ENCODE measurements at places on chromosomes 3 and 15.
A peak's percentile ranks its signal among the peaks of the same experiment; 100 is the strongest.

- no peak for DNase-seq
Measured at GRCh38 chr3:110420158-110420641, 651.4 kb upstream of the NECTIN3 start.

- DNase-seq = no peak
Measured at GRCh38 chr3:191137708-191138107, 61.3 kb upstream of the OSTN start.

DNA sequence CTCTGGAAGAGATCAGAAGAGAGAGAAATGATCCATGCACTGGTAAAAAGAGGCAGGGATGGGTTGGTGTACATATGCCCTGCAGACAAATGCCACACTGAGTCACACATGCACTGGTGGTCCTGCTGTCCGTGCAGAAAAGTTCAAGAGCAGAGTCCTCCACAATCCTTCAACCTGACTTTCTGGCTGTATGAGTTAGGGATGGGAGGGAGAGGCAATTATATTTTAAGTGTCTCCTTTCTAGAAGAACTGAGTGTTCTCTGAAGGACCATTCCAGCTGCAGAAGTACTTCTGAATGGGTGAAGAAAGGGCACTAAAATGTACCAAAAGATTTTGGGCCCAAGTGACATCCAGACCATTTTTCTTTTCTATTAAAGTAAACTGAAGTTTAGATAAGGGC lies 26.4 kb downstream of the TMEM39A start:
- DNase-seq = no peak

DNA sequence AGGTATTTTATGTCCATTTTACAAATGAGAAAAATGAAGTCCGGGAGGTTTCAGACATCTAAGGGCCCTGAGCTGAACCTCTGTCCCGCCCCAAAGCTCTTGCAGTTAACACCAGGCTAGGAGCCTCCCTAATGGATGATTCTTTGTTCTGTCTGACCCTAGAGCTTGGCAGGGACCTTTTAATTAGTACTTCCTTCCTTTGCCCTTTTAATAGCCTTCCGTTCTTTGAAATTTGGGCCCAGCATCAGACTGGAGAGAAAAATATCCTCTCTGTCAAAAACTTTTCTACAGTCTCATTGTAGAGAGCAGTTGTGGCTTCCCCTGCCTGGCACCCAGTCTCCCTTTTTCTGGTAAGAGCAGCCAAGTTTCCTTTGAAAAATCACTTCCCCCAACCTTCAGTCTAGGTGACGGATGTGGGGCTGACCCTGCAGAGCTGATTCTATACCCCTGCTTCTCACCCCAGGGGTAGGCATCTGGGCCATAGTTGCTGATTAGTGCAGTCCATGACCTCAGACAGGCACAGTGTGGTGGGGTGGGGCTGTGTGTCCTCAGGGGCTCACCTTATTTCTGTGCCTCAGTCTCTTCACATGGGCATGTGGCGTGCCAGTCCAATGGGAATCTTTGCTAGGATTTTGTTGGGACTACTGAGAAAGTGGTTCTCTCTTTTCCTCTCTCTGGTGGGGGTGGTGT lies 220.4 kb downstream of the ADAMTS9 start:
- DNase-seq = no peak

DNA sequence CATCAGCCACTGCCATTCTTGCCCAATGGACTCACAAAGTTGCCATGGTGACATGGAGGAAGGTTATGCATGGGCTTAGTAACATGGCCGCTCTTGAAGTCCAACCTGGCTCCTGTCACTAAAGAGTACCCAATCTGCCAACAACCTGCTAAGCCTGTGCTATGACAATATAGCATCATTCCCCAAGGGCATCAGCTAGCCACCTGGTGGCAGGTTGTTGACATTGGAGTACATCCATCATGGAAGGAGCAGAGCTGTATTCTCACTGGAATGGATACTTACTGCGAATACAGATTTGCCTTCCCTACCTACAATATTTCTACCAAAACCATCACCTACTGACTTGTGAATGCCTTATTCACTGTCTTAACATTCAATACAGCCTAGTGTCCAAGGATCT lies 138.9 kb upstream of the RORA start:
- DNase-seq = no peak

DNA sequence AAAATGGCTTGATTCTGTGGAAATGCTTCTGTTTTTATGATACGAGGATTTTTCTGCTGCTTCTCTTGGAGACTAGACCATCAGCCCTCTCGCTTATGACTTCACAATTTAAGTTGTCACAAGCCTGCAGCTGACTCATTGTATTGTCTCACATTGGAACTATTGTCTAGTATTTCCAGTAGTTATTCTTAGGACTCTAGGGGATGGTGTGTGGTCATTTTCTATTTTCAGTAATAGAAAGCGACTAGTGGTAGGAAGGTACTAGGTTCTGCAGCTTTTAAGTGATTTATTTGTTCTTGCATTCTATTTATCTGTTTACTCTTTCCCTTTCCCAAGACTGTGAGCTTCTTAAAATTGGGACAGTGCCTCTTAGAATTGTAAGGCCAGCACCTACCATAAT lies 66.3 kb upstream of the CRTC3 start:
- DNase-seq = no peak

- DNase-seq = no peak
Measured at GRCh38 chr15:51678096-51678495, 3.2 kb upstream of the SCG3 start.

- DNase-seq = no peak
Measured at GRCh38 chr3:152226176-152226575, 42.6 kb upstream of the MBNL1 start.

- DNase-seq = no peak
Measured at GRCh38 chr3:46703013-46703520, 1.9 kb downstream of the TMIE start.

DNA sequence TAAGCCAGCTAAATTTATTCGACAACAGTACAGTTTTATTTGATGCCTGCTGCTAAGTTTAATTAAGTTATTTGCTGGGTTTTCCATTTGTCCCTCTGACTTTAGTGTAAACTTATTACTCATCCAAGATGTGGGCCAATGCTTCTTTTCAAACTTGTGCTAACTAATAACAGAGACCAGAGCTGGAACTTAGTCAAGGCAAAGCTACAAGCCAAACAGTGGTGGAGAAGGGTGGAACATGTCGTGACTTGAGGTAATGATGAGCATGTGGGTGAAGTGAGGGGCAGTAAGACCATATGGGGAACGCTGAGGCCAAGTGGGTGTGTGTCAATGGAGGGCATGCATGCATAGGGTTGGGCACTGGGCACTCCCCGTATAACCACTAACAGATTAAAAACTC lies 63.9 kb downstream of the NMD3 start:
- no peak for DNase-seq

GRCh38 chr15:42070279-42070975 lies 23.9 kb downstream of the PLA2G4D start:
- DNase-seq = no peak

DNA sequence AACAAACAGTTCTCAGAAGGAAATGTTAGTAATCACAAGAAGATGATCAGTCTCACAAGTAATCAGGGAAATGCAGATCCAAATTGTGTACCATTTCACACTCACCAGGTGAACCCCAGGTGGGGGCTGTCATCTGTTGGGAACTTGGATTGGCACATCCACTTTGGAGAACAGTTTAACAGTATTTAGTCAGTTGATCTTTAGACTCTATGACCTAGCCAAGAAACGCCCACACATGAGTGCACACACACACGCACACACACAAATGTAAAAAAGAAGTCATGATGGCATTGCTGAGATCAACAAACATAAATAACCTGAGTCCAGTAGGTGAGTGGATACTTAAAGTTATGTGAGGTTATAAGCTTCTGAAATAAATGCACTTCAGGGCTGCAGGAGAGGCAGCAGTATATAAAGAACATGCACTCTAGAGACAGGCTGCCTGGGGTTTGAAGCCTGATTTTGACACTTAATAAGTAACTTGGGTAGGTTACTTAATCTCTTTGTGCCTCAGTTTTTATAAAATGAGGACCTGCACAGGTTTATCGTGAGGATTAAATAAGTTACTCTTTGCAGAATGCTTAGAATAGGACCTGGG lies 17.7 kb downstream of the ACVR2B start:
- DNase-seq = no peak

- no peak for DNase-seq
Measured at GRCh38 chr3:73148682-73149081, 87.2 kb downstream of the EBLN2 start.

GRCh38 chr3:178236555-178237277 lies 299.5 kb upstream of the KCNMB2 start:
- DNase-seq = no peak

DNA sequence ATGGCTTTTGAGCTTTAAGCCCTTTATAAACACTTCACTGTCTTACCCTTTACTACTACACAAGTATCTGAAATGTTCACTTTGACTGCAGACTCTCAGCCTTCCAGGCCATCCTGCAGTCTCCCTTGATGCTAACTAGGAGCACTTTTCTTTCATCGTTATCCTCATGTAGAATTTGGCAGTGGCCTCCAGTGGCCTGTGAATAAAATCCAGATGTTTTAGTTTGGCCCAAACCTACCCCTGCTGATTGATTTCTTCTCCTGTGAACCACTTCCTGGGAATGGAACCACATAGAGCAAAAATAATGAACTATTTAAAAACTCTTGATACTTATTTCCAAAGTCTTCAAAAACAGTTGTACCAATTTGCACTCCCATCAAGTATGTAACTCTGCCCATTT lies 271.9 kb downstream of the FEZF2 start:
- DNase-seq = no peak

- peak; percentile 14 for DNase-seq
Measured at GRCh38 chr3:15405448-15406050, 21.8 kb downstream of the METTL6 start.

- no peak for DNase-seq
Measured at GRCh38 chr3:128486205-128486628, 6.8 kb downstream of the GATA2 start.

GRCh38 chr3:95177096-95177495 lies 1114.2 kb downstream of the NSUN3 start:
- no peak for DNase-seq

- DNase-seq = no peak
Measured at GRCh38 chr15:77985931-77986480, 91.5 kb downstream of the TBC1D2B start.

DNA sequence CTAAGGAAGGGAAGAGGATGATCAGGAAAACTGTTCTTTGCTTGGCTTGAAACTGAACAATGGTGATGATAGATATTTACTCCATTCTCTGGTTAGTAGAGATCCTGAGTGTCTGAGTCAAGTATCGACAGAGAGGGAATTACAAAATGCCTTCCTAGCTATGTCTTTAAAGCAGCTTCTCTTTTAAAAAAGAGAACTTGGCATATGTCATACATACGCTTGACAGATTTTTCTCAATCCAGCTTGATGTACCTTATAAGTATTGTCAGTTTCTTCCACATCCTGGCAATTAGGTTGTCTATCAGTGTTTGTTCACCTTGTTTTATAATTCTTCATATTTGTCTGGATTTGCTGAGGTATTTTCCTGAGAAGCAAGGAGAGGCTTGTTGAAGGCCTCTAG lies 5.0 kb upstream of the EPHB1 start:
- no peak for DNase-seq

- no peak for DNase-seq
Measured at GRCh38 chr3:59178698-59179097, 128.9 kb upstream of the CFAP20DC start.

DNA sequence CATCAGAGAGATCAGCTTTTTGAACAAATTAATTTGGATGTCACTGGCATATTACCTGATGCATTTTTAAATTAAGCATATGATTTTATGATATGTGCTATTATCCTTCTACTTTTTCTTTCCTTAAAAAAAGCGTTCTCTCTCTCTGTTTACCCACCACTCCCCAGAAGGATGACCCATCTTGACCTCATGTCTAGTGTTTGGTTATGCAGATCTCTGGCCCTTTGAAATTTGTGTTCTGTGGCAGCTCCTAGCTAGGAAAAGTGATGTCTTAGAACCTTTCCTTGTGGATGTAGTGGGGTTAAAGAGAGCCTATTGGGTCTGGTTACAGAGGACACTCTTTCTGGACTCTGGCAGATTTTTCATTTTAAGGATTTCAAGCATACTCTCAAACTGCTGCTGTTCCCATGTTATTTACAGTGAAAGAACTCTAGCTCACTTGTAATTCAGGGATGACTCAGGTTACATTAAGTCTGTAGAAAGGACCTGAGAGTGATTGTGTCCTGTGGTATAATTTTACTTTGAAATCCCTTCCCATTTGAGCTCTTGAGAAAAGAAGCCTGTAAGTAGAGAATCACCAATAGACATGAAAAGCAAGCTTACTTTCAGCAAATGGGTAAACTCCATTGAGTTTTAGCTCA lies 23.8 kb downstream of the ARHGEF26 start:
- no peak for DNase-seq

GRCh38 chr15:65782096-65782495 lies 10.0 kb downstream of the DENND4A start:
- no peak for DNase-seq

DNA sequence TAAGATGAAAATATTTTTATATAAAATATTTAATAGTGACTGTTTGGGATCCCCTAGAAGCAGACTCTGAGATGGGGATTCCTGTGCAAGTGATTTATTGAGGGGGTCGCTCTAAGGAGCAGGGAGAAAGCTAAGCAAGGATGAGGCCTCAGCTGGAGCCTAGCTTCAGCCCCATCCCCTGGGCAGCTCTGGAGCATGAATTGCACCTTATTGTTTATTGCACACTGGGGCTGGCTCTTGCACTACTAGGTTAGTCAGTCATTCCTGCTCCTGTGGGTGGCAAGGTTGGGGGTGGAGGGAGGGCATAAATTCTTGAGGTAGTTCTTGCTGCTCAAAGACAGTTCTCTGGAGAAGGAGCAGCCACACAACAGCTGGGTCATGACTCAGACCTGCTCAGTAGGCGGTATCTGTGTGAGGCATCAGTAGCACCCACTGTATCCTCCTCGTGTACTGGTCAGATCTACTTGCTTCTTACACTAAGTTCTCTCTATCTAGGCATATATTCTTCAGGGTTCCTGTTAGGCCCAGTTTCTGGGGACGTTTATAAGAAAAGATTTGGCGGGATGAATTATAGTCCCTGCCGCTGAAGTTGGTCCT lies 27.2 kb upstream of the TNFSF10 start:
- DNase-seq = peak; percentile 67

- DNase-seq = no peak
Measured at GRCh38 chr3:156109989-156110388, 10.4 kb upstream of the KCNAB1 start.

DNA sequence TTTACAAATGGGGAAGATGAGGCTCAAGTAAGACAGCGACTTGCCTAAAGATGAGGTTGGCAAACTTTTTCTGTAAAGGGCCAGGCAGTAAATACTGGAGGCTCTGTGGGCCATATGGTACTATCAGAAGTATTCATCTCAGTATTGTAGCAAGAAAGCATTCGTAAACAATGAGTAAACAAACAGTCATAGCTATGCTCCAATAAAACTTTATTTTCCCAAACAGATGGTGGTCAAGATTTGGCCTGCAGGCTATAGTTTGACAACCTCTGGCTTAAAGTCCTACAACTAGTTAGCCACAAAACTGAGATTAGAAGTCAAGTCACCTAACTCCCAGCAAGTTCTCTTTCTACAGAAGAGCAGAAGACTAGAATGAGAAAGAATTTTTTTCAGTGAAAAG lies 177.0 kb upstream of the NECTIN3 start:
- no peak for DNase-seq

GRCh38 chr3:171049861-171050444 lies 23.4 kb upstream of the SLC2A2 start:
- DNase-seq = peak; percentile 20

All from activated CD4-positive, alpha-beta T cell treated with anti-CD3 and anti-CD28 coated beads for 4 hours (primary cell).